ENCODE measurements at places on chromosomes 5 and 9.
A peak's percentile ranks its signal among the peaks of the same experiment; 100 is the strongest.

DNA sequence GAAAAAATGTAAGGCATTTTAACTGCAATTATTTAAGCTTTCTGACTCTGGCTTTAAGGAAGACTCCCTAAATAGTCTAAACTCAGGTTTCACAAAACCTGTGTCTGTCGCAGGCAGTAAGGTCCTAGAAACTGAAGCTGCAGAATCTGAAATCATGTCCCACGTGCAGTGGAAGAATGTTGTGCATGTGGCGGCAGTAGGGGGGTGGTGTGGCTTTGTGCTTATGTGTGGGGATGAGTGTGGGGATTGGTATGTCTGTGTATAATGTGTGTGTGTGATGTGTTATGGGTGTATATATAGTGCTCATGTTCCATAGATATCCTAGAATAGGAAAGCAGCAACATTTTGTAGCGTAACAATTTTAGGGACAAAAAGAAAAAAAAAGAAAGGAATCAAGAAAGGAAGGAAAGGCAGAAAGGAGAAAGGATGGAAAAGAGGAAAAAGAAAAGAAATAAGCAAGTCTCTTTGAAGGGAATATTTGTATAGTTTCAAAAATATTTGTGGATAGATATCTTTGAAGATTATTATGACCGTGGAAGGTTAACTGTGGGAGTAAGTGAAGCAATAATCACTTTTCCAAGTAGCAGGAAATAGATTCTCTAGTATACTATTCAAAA, 6.6 kb downstream of the ANKDD1B start:
- no peak for DNase-seq

DNA sequence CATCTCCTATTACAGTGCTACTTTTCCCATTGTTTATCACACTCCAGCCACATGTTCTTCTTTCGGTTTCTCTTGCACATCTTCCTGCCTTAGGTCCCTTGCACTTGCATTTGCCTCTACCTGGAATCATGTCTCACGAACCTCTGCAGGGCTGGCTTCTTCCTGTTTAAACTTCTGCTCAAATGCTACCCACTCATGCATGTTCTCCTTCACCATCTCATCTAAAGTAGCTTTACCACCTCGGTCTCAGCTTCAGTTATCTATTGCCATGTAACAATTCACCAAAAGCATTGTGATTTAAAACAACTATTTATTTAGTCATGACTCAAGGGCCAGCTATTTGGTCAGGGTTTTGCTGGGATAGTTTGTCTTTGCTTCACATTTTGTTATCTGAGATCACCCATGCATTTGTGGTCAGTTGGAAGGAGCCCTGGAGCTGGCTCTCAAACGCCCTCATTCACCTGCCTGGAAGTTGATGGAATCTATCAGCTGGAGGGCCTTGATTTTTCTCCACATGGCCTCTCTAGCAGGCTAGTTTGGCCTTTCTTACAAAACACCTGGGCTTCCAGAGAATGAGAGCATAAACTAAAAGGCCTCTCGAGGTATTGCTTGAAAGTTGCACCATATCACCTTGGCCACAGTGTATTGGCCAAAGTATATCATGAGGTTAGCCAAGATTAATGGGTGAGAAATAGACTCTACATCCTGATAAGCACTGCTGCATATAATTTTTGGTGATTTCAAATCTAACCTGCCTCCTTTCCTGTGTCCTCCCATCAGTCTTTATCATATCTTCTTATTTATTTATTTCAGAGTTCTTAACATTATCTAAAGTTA, 21.4 kb downstream of the SPINK1 start:
- no peak for DNase-seq

DNA sequence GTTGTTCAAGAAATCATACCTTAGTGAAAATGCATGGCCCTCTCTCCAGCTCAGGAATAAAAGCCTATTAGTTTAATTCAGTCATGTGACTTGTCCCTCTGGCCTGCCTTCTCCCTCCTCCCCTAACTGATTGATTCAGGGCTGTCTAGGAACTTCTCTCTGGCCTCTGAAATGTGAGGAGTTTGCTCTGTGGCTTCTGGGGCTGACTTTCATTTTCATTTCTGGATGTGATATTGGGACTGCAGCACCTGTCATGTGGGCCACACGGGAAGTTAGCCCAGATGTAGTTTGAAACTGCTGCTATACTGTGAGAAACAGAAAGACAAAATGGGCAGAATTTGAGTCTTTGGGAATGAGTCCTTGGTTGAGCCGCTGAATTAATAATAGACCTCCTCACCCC, 44.8 kb downstream of the PARP8 start:
- DNase-seq = no peak

DNA sequence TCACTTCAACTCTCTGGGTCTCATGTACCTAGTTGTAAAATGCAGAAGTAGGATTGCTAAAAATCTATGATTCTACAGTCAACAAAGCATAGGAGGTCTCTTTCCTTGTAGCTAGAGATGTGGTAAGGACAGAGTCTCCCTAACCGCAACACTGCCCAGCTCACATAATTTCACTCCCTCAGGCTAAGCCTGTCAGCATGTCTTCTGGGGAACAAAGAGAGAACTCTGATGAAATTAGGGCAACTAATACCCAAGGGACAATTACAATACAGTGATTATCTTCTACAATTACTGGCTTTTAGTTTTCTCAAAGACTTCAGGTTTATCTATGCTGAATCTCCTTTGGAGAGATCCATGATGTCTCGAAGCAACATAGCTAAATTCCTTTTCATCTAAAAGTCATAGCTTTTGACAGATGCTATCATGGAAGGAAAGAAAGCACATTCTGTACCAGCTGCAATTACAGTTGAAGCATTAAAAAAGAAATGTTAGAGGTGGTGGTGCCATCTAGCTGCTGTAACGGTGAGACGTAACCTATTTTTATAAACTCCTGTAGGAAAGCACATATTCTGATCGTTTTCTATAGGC, 141.1 kb upstream of the TARS1 start:
- peak; percentile 12 for DNase-seq

GRCh38 chr5:96563816-96564215, 98.4 kb upstream of the CAST start:
- DNase-seq = no peak

- no peak for DNase-seq
Observed at GRCh38 chr5:79047199-79047598, 22.3 kb downstream of the DMGDH start.

DNA sequence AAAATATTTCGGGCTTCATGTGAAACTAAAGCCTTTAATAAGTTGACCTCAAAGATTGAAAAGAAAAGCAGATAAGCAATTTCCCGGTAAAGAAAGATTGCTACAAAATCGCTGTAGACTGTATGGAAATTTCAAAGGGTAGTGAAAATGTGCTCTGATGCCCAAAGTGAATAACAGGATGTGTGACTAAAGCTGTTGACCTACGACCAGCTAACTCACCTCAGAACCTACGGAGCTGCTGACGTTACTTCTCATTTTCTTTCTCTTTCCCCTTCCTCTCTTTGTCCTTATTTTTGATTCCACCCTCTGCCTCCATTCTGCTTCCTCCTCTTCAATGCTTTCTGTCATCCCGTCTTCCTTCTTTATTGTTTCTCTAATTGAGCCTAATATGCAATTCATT, 103.2 kb downstream of the PDE4D start:
- no peak for DNase-seq

DNA sequence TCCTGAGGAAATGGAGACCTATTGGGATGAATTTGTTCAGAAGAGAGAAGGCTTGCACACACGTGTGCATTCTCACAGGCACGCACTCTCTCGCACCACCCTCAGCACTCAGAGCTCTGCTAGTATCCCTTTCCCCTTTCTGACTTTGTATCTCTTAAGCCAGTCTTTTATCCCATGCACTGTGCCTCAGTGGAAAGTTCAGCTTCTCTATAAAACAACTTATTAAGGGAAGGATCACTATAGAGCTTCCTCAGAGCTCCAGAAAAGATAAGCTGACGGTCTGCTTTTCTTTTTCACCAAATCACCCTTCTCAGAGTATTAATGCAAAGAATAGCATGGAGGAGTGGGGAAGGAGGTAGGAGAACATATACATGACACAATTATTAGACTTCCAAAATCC, 207.8 kb downstream of the ENC1 start:
- DNase-seq = no peak

DNA sequence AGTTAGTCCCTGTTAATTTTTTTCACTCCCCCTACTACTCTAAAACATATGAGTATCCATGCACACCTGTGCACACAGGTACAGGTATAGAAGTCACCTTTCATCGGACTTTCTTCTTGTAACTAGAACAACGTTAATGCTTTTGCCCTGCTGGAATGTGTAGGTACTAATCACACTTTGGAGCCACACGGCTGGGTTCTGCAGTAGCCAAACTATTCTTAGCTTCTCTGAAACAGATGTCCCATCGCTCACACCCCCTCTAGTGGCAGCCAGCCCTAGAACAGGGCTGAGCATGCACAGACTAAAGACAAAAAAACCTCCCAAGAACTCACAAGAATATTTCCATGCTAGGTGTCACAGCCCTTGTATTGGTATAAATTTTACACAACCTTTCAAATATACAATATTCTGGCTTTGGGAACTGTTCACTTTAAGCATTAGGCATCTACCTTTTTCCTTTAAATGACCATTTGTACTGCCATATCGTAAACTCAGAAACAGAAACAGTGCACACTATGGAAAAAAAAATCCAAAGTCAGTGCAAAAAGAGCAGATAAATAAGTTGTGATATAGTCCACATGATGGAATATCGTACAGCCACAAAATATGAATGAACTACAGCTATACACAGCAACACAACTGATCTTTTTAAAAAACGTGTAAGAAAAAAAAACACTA, 64.0 kb downstream of the RETREG1 start:
- peak; percentile 49 for DNase-seq

DNA sequence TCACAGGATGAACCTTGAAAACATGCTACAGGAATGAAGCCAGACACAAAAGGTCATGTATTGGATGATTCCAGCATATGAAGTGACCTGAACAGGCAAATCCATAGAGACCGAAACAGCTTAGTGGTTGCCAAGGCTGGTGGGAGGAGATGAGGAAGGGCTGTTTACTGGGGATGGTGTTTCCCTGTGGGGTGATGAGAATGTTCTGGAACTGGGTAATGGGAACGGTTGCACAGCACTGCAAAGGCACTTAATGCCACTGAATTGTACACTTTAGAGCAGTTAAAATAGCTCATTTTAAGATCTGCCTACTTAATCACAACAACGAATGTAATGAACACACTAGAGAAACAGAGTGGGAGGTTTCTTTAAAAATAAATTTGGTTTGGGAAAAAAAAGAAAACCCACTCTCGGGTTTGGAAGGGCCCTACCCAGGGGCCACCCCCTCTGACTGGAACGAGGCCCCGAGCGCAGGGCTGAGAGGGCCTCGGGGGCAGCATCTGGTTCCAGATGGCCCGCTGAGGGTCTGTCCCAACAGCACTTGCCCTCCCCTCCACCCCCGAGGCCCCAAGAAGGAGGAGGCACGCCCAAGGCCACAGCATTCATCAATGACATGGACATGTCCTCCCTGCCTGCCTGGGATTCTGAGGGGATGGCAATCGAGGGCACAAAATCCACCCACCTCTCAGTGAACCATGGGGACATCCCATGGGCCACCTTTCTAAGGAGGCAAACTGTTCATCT, 31.7 kb downstream of the SARDH start:
- DNase-seq = no peak

GRCh38 chr5:94782383-94782782, 163.9 kb downstream of the SLF1 start:
- no peak for DNase-seq

- DNase-seq = no peak
Observed at GRCh38 chr5:52457810-52458209, 329.9 kb upstream of the ITGA1 start.

DNA sequence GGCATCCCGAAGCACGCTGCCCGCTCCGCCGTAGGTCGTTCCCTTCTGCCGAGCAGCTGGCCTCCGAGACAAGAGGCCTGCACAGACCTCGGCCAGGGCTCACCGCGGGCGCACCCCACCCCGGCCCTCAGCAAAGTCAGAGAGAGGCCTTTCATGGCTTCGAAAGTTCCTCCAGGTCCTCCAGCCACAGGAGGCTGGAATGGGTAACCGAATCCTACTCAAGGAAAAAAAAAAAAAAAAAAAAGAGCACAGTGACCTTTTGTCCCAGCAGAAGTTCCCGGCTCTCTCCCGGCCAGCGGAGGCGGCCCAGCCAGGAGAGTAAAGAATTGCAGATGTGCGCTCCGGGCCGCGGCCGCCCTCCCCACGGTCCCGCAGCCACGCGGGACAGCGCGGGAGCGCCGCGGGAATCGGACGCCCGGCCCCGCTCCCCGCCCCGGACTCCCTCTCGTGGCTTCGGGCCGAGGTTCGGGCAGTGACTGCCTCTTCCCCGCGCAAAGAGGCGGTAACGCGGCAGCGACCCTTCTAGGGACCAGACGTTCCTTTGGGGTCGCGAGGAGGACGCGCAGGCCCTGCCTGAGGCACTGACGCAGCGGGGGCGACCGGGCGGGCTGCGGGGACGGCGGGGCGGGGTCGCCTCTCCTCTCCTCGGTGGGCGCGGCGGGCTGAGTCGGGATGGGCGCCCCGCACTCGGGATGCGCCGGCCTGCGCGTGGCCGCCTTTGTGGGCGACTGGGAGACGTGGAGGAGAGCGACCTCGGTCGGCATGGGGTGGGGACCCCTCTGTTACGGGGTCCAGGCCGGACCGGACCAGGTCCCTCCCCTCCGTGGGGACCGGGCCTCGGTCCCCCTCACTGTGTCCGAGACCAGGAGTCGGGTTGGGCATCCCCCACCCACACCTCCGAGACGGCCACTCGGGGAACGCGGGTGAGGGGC, 754 bp downstream of the GFPT2 start:
- no peak for DNase-seq

- no peak for DNase-seq
Observed at GRCh38 chr9:15182730-15183129, 124.3 kb downstream of the TTC39B start.

GRCh38 chr9:28653216-28653615, 1079.9 kb upstream of the C9orf72 start:
- DNase-seq = no peak

DNA sequence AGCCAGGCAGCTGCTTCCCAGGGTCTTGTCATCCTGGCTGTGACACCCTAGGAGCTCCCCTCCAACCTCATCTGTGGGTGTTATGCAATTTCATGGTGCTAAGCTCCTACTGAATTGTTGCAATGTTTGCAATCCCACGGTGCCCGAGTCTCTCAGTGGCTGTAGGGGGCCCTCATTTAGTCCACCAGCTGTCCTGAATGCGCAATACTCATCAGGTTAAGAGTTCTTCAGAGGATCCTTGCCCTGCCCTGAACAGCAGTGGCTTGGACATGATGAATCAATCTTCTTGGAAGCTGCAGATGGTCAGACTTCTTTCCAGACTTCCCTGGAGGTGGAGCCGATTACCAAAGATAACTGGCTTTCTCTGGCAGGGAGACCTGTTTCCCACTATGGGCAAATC, 584.1 kb downstream of the CCDC171 start:
- no peak for DNase-seq

Data from HCT116 (cell line).